ENCODE measurements at places on chromosomes 6 and 20.

DNA sequence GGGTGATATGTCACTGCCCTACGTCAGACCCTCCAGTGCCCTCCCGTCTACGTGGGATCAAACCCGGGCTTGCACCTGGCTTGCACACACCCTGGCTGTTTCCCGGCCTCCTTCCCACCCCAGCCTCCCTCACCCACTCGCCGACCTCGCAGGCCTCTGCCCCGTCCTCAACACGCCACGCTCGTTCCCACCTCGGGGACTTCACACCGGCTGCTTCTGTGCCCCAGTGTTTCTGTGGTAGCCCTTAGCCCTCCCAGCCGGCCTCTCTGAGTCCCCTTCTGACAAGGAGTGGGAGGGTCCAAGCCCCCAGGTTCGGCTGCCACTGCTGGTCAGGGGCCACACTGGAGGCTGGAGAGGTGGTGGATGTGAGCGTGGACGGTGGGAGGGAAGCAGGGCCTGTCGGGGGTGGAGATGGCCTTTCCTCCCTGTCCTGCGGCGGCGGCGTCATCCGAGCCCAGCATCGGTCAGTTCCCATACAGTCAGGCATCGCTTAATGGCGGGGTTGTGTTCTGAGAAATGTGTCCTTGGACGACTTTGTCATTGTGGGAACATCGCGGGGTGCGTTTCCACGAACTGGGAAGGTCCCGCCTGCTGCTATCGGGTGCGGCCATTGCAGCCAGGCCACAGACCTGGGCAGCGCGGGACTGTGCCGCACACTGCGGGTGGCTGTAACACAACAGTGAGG lies 11.4 kb upstream of the KIF25 start:
- no peak for DNase-seq

- DNase-seq, result no peak
These were observed 217.1 kb upstream of the MARCKS start for GRCh38 chr6:113640051-113640450.

GRCh38 chr6:116371918-116372209 lies 1.1 kb downstream of the DSE start:
- no peak for DNase-seq

- DNase-seq, result peak; percentile 12
These were observed 22.6 kb upstream of the RIN2 start for GRCh38 chr20:19735446-19735845.

DNA sequence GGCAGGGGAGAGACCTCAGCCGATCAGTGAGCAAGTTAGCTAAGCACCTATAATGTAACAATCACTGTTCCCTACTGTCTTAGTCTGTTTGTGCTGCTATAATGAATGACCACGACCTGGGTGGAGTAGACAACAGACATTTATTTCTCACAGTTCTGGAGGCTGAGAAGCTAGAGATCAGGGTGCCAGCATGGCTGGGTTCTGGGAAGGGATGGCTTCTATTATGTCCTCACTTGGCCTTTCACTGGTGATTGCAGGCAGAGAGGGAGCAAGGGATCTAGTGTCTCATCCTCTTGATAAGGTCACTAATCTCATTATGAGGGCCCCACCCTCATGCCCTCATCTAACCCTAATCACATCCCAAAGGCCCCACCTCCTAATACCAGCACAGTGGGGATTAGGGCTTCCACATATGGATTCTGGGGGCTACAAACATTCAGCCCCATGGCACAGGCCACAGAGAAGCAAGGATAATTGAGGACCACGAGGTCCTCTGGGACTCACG lies 162.5 kb downstream of the CD83 start:
- DNase-seq, result no peak

DNA sequence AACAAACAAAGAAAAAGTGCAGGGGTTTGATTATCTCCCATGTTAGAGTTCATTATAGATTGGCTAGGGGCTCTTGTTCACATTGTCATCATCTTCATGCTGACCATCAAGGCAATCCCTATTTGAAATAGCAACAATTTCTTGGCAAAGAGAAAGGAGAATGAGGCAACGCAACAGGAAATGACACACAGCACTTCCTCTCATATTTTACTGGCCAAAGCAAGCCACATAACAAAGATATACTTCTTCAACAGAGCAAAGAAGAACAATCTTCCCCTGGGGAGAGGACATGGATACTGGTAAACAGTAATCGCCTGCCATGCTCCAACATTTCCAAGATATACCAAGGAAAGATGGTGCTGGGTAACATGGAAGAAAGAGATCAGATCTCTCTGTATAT lies 29.8 kb downstream of the EPM2A start:
- no peak for DNase-seq

DNA sequence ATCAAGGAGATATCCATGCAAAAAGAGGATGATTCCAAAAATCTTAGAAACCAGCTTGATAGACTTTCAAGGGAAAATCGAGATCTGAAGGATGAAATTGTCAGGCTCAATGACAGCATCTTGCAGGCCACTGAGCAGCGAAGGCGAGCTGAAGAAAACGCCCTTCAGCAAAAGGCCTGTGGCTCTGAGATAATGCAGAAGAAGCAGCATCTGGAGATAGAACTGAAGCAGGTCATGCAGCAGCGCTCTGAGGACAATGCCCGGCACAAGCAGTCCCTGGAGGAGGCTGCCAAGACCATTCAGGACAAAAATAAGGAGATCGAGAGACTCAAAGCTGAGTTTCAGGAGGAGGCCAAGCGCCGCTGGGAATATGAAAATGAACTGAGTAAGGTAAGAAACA lies 10.1 kb upstream of the SNRNP48 start:
- DNase-seq, result no peak

DNA sequence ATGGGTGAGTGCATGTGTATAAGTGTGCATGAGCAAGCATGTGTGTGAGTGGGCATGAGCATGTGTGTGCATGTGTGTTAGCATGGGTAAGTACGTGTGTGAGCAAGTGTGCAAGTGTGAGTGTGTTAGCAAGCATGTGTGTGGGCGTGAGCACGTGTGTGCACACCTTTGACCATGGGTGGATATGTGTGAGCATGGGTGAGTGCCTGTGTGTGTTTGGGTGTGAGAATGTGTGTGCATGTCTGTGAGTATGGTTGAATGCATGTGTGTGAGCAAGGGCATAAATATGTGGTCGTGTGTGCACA lies 84.6 kb downstream of the DLL1 start:
- DNase-seq, result no peak

- DNase-seq, result no peak
These were observed 17.4 kb upstream of the MPC1 start for GRCh38 chr6:166400181-166400580.

DNA sequence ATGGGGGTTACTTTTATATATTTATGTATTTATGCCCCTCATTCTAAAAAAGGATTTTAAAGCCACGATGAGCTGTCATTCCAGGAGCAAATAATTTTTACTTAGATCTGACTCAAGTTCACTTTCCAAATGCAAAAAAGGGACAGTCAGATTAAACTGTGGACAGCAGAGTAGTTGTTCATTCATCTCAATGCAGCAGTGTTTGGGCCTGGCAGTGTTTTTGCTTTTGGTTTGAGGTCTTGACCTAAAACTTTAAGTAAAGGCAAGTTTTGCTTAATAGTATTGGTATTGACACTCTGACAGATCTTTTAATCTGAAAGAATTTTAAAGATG lies 13.9 kb downstream of the JARID2 start:
- DNase-seq, result no peak

GRCh38 chr6:5457041-5457440 lies 195.7 kb downstream of the FARS2 start:
- no peak for DNase-seq

DNA sequence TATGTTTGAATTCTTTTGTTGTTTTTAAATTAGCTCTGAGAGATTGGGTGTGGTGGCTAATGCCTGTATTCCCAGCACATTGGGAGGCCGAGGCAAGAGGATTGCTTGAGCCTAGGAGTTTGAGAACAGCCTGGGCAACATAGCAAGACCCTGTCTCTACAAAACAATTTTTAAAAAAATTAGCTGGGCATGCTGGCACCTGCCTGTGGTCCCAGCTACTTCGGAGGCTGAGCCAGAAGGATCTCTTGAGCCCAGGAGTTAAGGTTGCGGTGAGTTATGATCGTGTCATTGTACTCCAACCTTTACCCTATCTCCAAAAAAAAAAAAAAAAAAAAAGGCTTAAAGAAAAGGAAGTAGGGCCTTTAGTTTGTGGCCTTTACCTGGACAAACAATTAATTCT lies 22.9 kb downstream of the DHX35 start:
- no peak for DNase-seq

- DNase-seq, result no peak
These were observed 18.0 kb upstream of the ELOVL2 start for GRCh38 chr6:11062083-11062482.

DNA sequence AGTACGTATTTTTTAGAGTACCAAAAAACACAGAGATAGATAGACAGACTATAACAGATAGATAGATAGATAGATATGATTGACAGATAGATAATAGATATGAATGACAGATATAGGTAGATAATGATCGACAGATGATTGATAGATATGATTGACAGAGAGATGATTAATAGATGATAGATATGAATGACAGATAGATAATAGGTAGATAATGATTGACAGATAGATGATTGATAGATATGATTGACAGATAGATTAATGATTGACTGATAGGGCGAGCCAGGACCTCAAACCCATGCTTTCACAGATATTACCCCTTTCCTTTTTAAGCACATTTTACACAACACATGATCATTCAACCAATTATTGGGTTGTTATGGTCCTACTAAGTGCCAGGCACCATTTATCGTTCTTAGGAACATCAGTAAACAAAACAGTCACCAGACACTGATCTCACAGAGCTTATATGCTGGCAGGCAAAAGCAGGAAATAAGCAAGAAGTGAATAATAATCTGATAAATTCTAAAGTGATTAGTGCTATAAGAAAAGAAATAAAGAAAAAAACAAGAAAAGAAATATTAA lies 11.6 kb downstream of the MAFB start:
- DNase-seq, result no peak
